ENCODE measurements at places on chromosomes 2 and 18. TPM values are rescaled to one million over a fixed set of nuclear protein-coding genes. Genes with fewer than 3 reads are reported as not detected.
A peak's percentile ranks its signal among the peaks of the same experiment; 100 is the strongest.

Gene ARHGAP15
- 1.9 TPM for total RNA-seq

Gene MROH2A
- total RNA-seq, result 0.10 TPM

Gene GKN1
- not detected for total RNA-seq

Gene UGT1A9
- total RNA-seq, result not detected

Gene ECEL1
- total RNA-seq, result not detected

Gene FHOD3
- 13.7 TPM for total RNA-seq

Gene LINC00305
- not detected for total RNA-seq

GRCh38 chr2:170524828-170525565, 190.1 kb upstream of the SP5 start:
- DNase-seq, result peak; percentile 37

DNA sequence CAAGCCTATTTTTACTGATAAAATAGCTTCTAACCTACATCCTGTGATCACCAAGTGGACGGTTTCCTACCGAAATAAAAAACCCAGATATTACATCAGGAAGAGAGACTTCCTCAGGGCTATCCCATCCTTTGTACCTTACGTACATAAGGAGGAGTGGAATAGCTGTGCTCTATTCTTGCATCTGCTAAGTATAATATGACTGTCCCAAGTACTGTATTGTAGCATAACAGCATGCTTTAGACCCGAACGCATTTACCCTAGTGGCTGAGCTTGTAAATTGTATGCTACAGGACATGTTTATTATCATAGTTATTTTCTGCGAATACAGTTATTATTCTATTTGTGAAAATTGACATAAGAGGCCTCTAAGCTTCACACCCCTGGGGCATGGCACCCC, 302.4 kb downstream of the CLIP4 start:
- no peak for DNase-seq

DNA sequence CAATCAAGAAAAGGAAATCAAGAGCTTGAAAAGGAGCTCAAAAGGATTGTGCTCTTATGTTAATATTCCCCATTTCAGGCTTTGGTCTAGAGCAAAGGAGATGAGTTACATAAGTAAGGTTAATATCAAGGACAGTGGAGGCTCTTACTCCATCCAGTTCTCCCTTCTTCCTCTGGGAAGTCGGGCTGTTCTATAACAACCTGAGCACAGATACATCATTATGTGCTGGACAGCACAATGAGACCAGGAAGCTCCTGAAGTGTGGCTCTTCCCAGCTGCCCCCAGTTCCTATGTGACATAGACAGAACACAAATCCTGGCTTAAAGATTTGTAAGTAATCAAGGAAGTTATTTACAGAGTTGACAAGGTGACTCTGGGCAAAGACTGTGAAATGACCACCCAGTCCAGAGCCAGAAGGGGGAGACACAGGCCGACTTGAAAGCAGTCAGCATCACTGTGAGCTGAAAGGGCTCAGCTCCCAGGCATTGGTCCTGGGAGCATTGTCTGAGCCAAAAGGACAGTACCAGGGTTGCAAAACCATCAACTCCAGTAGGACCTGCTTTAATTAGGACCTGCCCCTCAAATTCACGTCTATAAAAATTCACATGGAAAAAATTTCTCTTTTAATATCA, 917.6 kb upstream of the ACVR2A start:
- peak; percentile 28 for DNase-seq

DNA sequence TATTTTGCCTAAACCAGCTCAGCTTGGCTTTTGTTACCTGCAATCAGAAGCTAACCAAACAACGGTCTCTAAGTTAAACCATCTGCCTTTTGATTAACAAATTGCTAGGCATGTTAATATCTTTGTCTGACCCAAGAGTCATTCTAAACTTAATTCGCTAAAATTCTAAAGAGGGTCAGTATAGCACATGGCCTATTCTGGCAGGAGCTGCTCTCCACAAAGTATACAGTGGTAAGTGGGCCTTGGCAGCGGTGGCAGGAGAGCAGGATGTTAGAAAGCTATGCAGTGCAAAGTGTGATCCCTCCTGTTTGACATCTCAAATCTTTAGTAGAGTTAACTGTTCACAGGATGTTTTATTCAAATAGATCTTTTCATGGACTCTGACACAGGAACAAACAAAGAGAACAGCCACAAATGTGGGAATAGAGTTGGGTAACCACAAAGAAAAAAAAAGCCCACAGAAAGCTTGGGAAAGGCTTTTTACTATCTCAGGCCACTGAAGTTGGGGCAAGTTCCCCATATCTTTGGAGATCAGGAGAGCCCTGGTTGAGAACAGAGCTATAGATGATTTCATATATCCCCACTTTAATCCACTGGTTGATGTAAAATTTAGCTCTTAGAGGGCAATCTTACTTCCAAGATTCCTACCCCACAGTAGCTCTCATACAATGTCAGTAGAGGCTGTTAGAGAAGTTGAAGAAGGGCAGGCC, 10.6 kb downstream of the CFAP210 start:
- no peak for DNase-seq

DNA sequence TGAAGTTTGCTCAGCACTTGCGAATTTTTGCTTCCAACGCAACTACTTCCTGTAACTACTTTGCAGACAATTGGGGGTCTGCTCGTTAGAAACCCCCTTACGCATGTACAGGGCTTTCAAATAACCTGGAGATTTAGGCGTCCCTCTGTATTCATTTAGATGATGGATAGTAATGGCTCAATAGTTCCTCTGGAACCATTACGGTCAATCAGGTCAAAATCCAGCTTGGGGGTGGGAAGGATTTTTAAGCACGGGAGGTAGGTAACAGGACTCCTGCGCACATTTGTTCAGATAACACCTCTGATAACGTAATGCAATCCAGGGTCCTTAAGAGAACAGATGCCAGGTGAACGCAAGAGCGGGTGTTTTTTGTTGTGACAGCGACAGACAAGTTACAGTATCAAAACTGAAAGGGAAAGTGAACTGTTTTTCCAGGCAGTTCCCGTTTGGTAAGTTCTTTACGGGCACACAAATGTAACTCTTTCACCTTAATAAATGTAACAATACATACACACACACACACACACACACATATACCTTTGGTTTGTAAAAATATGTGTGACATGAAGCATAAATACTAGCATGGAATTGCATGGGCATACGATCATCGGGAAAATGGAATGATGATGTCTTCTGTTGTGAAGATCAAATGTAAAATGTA, 3.8 kb upstream of the OSR1 start:
- DNase-seq, result peak; percentile 48

Measured in RPMI7951 (cell line).